ENCODE measurements at places on chromosomes 11 and 22.

DNA sequence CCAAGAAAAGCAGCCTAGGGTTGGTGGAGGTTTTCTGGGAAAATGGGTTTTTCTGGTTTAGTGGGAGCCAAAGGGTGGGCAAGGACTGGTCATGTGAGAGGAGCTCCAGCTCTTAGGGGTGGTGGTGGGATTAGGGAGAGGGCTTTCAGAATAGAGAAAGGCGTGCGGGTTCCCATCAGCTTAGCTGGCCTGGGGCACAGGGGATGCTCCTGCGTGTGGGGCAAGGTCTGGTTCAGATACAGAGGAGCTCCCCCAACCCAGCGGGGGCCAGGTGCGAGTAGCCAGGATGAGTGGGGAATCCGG, 644 bp downstream of the TMEM134 start:
- no peak for DNase-seq

DNA sequence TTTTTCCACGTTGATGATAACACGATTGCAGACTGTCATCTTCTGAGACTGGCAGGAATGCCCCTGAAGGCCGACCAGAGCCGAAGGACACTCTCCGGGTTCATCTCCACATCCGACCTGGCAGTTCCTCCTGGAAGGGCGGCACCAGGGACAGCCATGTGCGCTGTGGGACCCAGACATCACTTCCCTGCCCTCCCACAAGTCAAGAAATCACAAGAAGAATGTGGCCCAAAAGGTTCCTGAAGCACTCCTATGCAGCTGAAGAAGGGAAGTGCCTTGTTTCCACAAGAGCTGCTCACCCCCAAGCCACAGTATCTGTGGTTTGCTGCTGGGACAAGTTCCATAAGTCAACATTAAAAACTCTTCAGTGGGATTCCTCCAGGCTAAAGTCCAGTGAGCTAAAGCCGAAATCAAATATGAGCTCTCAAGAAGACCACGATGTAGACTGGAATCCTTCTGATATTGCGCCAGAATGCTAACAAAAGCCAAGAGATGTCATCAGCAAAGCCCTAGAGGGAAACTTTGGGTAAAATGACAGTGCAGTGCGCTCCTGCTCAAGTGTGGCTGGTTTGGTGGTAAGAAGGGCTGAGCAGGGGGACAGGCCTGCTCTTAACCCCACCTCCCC, 21.2 kb downstream of the PACSIN2 start:
- DNase-seq = no peak

GRCh38 chr11:115924744-115925567, 420.7 kb upstream of the CADM1 start:
- no peak for DNase-seq

DNA sequence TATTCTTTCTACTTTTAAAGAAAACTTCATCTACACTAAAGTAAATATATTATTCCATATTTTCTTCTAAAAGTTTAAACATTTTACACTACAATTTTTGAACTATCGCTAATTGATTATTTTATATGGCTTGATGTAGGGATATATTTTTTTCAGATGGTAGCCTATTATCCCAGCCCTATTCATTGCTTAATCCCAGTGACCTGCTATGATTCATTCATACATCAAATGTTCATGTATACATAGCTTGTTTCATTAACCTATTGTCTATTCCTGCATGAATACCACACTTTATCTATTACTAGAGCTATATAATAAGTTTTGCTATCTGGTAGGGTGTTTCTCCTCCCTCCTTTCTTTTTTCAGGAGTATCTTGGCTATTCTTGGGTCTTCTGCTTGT, 5.0 kb upstream of the ROBO4 start:
- no peak for DNase-seq

DNA sequence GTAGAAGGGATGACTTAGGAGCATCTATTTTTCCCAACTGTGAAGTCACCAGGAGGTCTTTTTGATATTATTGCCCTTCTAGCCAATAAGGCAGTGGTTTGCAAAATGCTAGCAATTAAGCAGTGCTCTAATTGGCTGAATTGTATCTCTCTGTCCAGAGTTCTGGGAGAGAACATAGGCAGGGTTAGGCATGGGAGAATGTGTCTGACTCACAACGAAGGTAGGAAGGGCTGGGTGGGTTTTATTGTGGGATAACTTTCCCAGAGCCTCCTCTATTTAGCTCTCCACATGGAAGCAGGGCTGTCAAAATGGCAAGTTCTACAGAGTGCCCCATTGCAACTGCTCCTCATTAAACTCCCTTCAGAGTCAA, 415.9 kb upstream of the CADM1 start:
- DNase-seq = peak; percentile 27

DNA sequence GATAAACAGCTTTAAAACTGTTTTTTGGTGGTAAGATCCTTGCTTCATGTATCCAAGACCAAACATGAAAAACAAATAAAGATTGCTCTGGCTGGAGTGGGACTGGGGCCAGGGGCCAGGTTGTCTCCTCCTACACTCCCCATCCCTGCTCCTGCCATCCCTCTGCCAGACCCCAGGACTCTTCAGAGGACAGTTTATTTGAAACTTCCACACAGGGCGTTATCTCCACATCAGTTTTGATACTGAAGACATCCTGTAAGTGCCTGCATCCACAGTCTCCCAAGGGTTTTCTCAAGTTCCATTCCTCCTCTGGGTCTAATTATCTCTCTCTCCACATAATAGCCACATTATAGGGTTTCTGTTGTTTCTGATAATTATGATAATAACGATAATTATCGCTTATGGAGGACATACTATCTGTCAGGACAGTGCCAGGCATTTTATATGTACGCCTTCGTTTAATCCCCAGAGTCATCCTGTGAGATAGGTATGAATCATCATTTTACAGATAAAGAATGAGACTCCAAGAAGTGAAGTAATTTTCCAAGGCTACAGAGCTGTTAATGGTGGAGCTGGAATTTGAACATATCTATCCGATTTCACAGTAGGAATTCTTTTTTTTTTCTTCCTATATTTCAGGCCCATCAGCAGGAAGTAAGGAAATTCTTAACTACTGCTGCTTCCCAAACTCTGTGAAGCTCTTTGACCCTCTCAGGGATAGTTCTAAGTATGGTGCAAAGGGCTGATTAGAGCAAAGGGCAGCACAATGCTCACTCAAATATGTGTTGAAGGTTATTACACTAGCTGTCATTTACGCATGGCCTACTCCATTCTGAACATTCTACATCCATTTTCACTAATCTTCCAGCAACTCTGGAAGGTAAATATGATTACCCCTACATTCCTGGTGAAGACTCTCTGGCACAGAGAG, 488.0 kb upstream of the CCDC90B start:
- no peak for DNase-seq

DNA sequence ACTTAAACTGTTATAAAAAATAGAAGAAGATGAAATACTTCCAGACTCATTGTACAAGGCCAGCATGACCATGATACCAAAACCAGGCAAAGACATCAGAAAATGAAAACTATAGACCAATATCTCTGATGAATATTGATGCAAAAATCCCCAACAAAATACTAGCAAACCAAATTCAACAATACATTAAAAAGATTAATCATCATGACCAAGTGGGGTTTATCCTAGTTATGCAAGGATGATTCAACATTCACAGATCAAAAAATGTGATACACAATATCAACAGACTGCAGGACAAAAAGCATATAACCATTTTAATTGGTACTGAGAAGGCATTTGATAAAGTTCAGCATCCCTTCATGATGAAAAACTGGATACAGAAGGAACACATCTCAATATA, 824.5 kb upstream of the RAG2 start:
- no peak for DNase-seq

- no peak for DNase-seq
These were observed 85.8 kb upstream of the SC5D start for GRCh38 chr11:121206810-121207209.

GRCh38 chr11:71472357-71472885, 19.4 kb downstream of the NADSYN1 start:
- no peak for DNase-seq

- DNase-seq = no peak
These were observed 12.9 kb upstream of the SYTL2 start for GRCh38 chr11:85823816-85824215.

DNA sequence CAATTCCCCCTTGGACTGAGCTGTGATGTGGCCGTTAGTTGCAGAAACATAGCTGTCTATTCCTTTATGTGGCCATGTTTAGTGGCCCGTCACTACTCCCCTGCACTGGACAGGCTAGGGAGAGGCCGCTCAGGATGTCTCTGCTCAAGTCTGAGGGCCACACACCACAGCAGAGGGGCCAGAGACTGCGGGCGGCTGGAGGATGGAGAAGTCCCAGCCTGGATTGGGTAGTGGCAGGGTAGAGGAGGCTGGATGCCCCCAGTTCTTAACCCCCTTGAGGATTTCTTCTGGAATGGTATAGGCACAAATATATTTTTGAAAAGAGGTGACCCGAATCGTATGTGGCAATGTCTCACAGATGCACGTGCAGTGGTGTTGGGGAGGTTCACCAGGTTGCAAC, 116.4 kb upstream of the B3GAT1 start:
- peak; percentile 37 for DNase-seq

GRCh38 chr11:62805961-62806441, 761 bp upstream of the NXF1 start:
- DNase-seq = no peak

DNA sequence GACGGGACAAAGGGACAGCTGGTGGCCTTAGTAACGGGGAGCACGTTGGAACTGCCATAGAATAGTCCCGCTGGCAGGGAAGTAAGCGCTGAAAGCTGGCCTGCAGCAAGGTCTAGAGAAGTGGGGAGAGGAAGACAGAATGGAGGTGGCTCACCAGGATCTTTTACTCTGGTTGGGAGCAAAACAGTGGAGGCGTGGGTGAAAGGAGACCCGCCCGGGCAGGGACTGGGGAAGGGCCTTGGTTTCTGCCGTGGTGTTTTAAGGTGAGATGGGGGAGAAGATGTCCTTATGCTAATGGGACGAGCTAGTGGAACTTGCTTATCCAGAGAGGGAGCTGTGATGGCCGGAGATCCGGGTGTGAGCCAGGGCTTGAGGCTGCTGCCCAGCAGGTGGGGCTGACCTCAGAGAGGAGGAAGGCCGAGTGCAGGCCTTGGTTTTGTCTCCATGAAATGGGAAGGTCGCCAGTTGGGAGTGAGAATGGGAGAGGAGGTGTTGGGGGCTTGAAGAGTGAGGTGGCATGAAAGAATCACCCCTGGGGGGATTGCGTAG, 56.4 kb upstream of the CTTN start:
- no peak for DNase-seq

- DNase-seq = no peak
These were observed 88.0 kb downstream of the NTM start for GRCh38 chr11:131458421-131458820.

DNA sequence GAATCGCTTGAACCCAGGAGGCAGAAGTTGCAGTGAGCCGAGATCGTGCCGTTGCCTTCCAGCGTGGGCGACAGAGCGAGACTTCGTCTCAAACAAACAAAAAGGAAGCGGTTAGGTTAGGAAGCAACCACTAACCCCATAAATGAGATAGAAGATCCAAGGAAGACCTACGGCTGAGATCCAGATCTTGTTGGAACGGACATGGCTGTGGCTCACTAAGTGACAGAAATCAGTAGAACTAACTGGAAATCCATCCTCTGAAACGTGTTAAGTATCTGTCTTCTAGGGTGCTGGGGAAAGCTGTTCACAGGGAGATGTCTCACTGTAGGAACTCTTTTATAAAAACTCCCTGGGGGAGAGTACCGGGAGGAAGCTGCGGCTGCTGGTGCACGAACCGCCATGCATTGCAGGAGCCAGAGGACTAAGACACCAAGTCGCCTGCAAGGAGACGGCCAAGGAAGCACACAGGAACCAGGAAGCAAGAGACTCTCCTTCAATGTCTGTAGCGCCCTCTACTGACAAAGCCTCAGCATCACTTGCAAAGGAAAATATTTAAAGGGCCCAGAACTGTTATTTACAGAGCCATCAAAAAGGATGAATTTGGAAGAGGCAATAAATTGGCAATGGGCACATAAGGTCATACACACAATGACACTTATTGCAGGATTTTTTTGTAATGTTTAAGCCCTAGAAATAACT, 16.9 kb upstream of the SPTY2D1 start:
- DNase-seq = peak; percentile 76

DNA sequence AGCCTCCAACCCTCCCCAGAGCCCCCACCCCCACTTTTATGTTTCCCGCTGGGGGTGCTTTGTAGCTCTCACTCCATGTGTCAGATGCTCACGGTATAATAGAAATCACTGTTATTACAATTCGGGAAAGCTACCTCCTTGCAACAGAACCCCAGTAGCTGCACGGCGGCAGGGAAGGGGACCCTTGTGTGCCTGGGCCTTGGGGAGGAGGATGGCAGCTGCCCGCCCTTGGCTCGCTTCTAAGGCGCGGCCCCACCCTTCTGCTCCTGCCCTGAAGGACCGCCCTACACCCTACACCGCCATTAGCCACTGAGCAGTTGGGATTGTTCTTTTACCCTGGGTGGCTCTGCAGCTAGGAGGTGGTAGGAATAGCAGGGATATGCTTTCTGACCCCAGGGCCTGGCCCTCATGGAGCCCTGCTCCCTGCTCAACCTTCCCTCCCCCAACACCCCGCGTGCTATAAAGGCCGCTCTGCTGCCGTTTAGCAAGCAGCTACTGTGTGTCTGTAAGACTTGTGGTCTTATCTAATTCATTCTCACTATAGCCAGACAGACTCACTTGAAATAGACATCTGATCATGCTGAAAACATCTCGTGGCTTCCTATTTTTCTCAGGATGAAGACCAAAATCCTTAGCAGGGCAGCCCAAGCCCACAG, 219.7 kb downstream of the CEP164 start:
- DNase-seq = no peak

DNA sequence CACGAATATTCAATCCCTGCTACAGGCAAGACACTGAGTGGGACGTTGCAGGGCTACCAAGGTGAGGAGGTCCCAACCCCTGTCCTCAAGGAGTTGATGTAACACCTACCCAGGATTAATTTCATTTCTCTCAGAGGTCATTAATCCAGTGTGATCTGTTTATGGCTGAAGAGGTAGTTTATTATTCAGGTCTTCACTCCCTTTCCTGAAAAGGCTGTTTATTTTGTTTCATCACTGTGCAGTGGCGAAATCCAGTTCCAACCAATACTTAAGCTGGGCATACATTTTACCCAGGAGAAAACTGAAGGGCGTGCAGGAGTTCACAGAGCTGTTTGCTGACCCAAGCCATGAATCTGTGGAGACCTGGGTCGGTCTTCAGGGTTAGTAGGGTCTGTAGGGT, 2.7 kb upstream of the PTPRJ start:
- DNase-seq = no peak

GRCh38 chr11:74460065-74460464, 7.3 kb downstream of the KCNE3 start:
- DNase-seq = peak; percentile 31

GRCh38 chr11:73048446-73048845, 93.7 kb downstream of the FCHSD2 start:
- no peak for DNase-seq

GRCh38 chr22:21098099-21098671, 52.4 kb downstream of the LRRC74B start:
- no peak for DNase-seq

DNA sequence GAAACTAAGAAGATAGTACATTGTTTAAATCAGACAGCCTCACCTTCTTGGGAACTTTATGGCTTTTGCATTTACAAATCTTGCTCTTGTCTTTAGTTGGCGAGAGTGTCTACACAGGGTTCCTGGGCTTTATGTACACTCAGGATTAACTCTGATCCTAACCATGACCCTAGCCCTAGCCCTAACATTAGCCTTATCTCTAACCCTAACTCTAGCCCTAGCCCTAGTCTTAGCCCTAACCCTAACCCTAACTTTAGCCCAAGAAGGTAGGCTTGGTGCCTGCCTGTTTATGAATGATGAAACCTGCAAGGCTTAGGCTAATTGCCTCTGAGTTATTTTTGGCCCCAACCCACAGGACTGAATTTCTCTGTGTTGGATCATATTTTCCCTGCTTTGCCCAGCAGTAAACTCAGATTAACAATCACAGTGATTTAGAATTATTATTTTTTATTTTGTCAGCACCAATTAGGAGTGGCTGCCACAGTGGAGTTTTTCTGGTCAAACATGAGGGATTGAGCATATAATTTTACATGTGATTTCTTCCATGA, 44.1 kb upstream of the OR9Q1 start:
- DNase-seq = no peak
